ENCODE measurements at places on chromosomes 6 and 20. TPM values are rescaled to one million over a fixed set of nuclear protein-coding genes. Genes with fewer than 3 reads are reported as not detected.

GRCh38 chr6:166466178-166467122, 83.7 kb upstream of the MPC1 start:
- no peak for DNase-seq

DNA sequence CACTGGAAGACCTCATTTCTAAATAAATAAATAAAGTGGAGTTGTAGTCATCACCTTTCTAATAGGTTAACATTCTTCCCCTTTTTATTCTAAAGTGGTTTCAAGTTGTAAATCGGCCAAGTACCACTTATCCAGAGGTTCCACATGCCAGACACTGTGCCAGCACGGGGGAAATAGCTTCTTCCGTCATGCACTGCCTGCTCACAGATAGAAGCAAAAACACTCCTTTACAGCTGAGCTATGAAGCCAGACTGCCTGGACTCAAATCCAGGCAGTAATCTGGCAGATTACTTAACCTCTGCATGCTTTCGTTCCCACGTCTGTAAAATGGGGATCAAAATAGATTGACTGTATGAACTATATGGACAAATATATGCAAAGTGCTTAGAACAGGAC, 17.2 kb upstream of the SCML4 start:
- DNase-seq = no peak

DNA sequence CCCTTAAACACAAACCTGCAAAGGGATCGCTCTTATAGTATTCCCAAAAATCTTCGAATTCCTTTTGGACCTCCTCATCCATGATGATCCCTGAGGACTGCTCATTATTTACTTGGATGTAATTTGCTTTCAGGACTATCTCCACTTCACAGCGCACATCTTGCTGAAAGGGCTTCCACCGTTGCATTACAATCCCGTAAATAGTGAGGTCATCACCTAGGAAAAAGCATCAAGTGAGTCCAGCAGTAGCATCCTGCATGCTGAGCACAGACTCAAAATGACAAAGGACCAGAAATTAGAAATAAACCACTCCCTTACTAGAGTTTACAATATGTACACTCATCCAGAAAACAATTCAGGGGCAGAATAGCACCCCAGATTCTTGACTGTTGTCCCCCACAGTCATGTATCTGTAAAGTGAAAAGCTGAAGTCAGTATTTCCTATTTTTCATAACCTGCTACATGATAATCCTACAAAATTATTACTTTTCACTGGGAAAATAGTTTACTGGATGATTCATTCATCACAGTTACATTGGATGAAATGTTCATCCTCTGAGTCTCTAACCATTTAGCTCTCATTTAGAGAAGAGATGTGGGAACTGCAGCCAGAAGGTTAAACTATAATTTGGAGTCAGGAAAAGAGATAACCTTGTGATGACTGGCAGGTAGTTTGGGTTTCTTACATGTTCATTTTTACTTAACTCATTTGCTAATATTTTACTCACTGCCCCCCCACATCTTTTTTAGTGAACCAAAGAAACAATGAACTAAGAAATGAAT, 17.2 kb downstream of the MCM9 start:
- DNase-seq = no peak

DNA sequence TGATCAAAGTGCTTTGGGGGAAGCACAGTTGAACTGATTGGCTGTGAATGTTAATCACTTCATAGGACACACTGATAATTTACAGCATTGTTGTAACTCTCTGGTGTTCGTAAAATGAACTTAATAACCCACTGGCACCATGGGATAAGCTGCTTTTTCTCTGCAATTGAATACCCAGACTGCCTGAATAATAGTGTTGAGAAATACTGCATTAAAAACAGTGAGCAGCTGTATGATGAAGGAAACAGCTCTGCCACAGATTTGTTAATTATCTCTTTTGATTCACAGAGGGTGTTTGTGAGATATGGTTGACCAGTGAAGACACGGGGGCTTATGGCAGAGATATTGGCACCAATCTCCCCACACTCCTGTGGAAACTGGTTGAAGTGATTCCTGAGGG, 420.9 kb downstream of the CDKAL1 start:
- DNase-seq = no peak

Gene KIZ
- 32.9 TPM for total RNA-seq

DNA sequence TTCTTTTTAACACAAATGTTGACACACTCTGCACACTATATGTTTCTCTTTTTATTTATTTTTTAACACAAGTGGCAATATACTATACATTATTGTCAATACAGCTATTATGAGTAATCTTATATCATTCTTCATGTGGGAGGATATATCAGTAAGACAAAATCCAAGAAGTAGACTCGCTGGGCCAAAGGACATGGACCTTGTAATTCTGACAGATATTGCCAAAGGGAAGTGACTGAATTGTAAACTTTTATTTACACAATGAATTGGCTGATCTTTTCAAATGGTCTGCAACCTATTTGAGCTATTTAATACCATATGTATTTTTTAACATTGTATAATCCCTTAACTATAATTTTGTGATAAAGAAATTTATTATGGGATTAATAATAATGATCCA, 56.0 kb downstream of the CCDC170 start:
- no peak for DNase-seq

Gene TRIM15
- total RNA-seq = not detected

Gene TOX2
- 1.6 TPM for total RNA-seq

DNA sequence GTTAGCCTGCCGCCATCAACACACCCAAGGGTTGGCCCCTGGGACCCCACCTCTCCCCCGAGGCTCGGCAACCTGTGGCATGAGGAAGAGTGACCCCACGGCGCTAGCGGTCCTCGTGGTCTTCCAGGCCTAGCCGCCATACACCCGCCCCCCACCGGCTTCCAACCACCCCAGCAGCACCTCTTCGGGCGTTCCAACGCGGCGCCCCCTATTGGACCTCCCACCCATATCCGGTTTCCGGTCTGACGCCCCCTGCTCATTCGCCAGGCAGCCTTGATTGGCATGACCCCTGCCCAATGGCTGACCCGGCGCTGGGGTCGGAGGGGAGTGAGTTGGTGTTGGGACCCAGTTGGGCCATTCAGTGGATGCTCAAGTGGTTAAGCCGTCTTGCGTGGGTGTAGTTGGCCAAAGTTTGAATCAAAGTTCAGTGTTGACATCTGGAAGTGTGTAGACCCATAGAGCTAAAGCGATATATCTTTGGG, at the start of gene GNAS-AS1:
TSS of gene GNAS-AS1 (minus strand) at position 210 of the 482 bp plus-strand sequence.
- peak; percentile 37 for DNase-seq

DNA sequence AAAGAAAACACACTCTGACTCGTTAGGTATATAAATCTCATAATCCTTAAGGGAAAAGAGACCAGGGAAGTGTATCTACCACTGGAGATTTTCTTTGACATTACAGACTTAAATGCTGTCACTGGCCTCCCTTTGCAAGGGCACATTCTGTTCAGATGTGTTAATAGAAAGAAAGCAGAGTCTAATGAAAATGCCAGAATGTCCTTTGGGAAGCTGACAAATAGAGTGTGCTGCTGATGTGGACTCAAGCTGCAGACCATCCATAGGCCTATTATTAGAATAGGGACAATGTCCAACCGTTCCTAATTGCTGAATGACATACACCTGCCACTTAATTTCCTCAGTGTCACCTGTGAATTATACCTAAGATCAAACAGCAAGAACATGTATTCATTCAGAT, 41.2 kb downstream of the SLC35D3 start:
- DNase-seq = no peak

Gene PBOV1
- not detected for total RNA-seq

GRCh38 chr6:25007269-25007699, 71.5 kb upstream of the RIPOR2 start:
- no peak for DNase-seq

DNA sequence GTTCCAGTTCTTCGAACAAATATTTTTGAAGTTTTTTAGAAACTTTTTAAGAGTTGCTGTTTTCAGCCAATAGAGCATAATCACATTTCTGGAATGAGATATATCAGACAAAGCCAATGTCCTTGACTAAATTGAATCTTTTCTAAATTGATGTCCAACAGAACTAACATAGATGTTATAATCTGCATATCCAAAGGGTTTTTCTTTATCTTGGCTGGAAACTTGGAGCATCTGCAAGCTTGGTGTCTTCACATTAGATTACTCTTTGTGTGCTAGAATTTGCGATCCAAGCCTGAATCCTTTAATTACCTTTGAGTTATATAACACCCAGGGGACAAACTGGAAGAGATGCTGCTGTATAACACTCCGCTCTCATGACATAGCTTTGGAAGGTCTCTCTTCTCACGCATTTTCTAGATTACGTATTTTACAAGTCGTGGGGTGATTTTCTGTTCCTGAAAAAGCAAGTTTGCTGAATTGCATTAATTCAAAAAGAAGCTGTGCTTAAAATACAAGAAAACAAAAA, 64.4 kb upstream of the FUCA2 start:
- peak; percentile 57 for DNase-seq

GRCh38 chr20:5433352-5433751, 116.6 kb upstream of the PROKR2 start:
- DNase-seq = no peak

DNA sequence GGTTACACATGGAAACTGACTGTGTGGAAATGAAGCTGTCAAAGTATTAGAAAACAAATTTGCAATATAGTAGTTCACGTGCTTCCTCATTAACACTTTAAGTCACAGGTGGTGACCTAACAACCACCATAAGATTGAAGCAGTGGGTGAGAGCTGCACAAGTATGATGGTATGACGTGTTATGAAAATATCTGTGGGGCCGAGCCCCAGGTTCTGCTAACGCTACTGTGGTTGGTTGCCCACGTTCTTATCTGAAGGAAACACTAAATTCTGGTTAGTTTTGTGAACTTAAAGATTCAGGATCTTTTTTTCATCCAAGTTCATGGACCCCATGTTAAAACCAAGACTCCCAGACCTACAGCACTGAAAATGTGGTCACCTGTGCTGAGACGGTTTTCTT, 243.0 kb upstream of the RIN2 start:
- DNase-seq = no peak

GRCh38 chr6:139271056-139271455, 20.7 kb downstream of the TXLNB start:
- DNase-seq = no peak

- no peak for DNase-seq
Observed at GRCh38 chr6:26550250-26550993, 12.3 kb downstream of the HMGN4 start.

GRCh38 chr20:10357974-10358373, 76.0 kb downstream of the MKKS start:
- DNase-seq = no peak

GRCh38 chr20:6265204-6265904, 142.5 kb upstream of the FERMT1 start:
- DNase-seq = peak; percentile 50

Gene RCAN2
- 23.7 TPM for total RNA-seq

DNA sequence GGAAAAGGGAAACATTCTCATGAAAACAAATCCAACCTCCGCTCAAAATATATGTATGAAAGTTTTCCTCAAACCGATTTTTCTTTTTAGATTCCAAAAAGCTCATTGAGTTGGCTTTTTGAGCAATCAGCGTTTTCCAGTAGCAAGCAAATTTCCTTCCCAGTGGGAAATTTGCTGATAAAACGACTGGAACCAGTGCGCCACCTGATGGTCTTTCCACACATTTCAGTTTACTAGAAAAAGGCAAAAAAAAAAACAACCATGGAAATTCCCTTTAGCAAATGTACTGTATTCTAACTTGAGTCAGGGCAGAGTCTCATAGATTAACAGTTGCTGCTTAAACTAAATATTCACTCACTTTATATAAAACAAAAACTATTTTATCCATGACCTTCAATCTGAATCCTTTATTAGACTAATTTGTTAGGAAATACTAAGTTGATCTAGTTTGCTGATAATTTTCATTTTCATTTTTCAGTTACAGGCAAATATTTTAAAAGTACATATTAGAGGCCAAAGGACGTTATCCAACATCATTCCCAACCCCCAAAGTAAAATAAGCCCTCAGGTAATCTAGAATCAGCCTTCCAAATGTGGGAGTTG, 271.5 kb downstream of the FOXA2 start:
- no peak for DNase-seq

DNA sequence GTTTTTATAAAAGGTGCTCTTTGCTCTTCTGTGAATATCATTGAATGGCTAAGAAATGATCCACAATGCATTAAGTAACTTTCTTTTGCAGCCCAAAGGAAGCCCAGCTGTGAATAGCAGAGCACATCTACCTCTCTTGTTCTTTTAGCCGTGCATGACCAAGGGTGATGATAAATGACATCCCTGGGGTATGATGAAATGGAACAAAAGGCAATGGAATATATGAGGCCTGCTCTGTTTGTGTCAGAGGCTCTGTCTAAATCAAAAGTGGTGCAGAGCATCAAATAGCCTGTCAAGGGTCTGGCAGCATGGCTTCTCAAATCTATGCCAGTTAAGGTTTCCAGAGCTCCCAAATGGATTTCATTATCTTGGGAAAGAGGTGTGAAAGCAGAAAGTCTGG, 362.6 kb upstream of the RNF217 start:
- DNase-seq = no peak

Gene ISM1
- total RNA-seq = 1.8 TPM

DNA sequence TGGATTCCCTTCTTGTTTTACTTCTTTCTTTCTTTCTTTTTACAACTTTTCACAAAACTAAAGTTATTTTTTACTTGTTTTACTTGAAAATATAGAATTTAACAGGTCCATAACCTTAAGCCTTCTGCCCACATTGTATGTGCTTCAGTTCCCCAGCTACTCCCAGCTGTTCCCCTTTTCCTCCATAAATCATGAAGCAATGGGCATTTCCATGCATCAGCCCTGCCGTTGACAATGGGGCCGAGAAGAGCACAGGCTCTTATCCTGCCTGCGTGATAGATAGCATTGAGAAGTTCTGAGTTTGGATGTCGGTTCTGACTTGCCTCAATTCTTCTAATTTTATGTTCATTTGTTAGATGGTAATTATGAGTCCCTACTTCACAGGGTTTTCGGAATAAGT, 583.8 kb downstream of the CDH26 start:
- DNase-seq = no peak

Gene NUP43
- 30.2 TPM for total RNA-seq

GRCh38 chr6:56909115-56909907, 45.6 kb upstream of the BEND6 start:
- no peak for DNase-seq

Gene OR12D2
- not detected for total RNA-seq

Data from urinary bladder (tissue), 4 donors.